ENCODE measurements at places on chromosomes 12 and 14.

DNA sequence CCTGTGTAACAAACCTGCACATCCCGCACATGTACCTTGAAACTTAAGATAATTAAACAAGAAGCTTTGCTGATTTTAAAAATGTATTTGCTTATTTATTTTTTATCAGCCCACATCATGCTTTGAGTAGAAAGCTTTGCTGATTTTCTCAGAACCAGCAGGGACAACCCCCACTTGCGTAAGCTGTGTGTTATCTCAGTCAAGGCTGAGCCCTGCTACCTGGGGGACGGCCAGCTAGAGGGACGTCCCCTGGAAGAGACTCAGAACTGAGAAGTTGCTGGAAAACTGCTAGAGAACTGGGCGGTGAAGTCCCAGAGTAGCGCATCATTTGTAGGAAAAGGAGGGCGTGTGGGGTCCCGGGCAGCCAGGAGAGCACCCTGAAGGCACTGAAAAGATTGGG lies 4.1 kb upstream of the PLEK2 start:
- no peak for DNase-seq

GRCh38 chr12:97763113-97763512 lies 300.5 kb downstream of the RMST start:
- DNase-seq, result no peak

DNA sequence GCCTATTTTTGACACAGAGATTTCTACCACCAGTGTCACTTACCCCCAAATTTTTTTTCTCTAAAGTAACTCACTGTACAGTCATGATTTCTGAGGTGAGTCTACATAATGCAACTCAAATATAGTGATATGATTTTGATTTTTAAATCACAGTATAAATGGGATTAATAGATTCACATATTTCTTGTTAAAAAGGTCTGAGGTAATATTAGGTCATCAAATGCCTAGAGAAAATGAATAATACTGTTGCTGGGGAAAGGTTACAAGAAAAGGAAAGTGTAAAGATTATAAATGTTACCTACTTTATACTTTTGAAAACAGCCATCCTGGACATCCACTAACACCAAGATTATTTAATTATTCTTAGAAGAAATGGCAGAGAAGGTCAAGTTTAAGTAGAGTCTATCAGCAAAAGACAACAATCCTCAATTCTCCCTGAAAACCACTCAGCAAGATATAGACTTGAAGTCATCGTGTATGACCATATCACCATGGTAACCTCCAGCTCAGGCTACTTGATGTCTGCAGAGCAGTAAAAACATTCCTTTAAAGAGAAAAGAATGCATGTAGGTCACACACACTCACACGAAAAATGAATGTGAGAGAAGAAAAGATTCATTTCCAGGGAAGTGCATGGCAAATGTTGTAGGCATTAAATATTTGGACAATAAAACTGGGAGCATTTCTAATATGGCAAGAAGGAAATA lies 58.7 kb downstream of the CCDC59 start:
- DNase-seq, result no peak

GRCh38 chr12:70648191-70648590 lies 11.0 kb upstream of the PTPRB start:
- DNase-seq, result no peak

DNA sequence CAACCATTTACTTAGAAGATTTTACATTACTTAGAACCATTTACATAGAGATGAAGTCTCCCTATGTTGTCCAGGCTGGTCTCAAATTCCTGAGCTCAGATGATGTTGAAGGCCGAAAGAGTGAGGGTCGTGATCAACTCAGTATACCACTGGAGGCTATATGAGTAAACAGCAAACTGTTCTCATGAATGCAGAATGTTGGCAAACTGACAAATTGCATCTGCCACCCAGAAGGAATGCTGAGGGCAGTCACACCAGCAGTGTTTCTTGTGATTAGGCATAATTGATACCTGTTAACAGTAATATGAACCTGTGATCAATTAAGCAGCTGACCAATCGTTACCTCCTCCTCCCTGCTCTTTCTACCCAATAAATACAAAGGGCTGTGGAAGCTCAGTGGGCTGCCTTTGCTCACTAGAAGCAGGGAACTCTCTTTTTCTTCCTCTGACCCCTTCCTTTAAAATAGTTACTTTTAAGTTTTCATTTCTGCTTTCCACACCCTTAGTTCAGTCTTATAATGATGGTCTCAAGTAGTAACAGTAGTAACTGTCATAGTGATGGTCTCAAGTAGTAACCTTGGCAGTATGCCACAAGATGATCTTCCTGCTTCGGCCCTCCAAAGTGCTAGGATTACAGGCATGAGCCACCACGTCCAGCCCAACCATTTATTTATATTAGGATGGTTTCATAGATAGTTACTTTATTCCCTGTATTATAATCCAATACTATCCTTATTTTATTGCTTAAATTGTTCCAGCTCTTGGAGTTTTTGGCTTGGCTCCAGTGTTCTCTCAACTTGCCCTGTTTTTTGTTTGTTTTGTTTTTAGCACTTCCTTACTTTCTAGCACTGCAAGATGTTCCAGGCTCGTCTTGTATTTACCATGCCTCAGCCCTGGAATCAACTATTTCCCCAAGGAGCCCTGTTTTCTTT lies 25.8 kb downstream of the LIMA1 start:
- no peak for DNase-seq

DNA sequence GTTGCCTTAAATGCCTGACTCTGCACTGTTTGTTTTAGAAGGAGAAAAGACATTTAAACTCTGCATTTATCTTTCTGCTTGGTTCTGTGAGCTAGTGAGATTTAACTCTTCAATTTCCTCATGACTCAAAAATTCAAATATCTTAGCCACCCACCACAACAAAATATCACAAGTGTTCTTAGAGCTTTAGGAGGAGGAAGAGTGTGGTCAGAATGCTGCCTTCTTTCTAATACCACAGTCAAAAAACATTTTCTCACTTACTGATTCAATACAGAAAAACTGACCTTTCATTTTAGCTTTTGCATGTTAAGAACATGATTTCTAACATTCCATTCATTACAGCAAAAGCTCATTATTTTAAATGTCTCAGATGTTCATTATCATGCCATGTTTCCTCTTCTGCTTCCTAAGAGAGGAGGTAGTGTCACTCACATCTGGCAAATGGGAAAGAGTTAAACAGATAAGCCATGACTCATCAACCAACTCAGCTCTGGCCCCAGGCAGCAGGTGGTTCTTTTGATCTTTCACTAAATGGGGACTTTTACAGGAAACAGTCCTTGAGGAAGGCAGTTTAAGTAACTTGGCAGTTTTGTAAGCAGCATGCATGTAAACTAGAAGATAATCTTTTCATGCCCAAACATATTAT lies 56.4 kb upstream of the RNU6-8 start:
- DNase-seq, result no peak

DNA sequence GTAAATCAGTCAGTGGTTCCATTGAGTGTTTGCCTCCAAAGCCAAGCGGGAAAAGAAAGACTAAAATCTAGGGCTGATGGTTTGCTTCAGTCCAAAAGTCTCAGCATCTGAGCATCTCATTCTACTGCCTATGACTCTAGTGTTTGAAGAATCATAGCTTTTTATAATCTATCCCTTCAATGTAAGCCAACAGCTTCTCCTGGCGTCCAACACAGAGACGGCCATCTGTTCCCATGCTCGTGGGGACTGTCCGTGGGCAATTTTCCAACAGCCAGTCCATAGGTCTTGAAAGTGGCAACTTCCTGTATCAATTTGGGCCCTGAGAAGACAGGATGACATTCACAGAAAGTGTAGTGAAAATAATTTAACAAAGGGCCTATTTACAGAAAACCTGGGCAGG lies 544.4 kb upstream of the TMEM132C start:
- DNase-seq, result no peak

DNA sequence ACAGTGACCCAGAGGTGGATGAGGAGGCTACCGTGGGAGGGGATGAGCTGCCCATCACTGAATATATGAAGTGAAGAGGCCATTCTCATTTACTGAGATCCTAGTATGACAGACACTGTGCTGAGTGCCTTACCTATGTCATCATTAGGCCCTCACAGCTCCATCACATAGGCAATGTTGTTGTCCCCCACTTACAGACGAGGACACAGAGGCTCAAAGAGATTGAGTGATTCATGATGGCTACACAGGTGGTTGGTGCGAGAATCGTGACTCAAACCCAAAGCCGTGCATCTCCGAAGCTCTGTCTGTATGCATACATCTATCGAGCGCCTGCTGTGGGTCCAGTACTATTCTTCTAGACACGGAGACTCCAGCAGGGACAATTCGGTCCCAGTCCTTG lies 5.9 kb upstream of the CCDC197 start:
- no peak for DNase-seq

DNA sequence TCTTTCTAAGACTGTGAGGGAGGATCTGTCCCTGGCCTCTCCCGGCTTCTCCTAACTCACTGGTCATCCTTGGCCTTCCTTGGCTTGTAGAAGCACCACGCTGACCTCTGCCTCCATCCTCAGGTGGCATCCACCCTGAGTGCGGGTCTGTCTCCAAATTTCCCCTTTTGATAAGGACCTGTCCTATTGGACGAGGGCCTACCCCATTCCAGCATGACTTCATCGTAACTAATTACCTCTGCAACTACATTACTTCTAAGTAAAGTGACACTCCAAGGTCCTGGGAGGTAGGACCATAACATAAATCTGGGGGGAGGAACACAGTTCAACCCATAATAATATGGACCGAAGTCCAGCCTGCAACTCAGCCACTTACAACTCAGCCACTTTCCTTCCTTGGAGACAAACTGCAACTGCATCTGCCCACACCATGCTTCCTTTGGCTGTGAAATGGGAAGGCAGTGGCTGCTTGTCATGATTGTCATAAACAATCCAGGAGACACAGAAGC lies 229.6 kb upstream of the DIO3 start:
- no peak for DNase-seq

- DNase-seq, result no peak
These were observed 13.8 kb downstream of the UBE2N start for GRCh38 chr12:93427779-93428564.

- DNase-seq, result no peak
These were observed 318.8 kb downstream of the PRKD1 start for GRCh38 chr14:29608861-29609260.

- DNase-seq, result no peak
These were observed 32.0 kb downstream of the NRXN3 start for GRCh38 chr14:78202163-78202562.

DNA sequence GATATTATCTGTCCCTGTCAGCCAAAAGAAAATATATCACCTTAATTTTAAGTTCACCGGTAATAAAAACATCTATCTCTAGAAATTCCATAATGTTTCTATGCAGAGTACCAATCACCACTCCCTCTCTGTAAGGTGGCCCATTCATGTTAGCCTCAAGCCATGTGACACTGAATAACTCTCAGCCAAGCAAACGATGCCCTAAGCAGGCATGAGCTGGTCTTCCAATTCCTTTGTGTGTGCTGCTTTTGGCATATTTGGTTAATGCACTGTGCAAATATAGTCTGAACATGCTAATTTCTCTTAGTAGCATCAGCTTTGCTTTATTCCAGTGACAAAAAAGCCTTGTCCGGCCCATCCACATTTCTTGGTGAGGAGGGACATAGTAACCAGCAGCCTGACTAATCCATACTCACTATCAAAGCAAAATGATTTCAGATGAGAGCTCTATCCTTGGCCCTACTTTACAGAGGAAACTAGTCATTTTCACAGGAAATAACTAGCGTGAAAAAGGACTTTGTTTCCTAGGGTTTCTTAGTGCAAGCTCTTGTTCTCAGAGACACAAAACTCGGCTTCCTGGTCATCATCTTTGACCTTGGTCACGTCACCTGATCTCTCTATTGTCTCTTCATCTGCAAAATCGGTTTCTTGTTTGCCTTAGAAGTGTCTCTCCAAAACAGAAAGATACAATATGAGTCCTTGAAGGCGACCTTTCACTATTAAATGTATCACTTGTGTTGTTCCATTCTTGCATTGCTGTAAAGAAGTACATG lies 59.2 kb upstream of the RTRAF start:
- DNase-seq, result no peak

- no peak for DNase-seq
These were observed 31.0 kb upstream of the NPFF start for GRCh38 chr12:53538209-53538689.

GRCh38 chr12:132586929-132587328 lies 23.5 kb downstream of the LRCOL1 start:
- no peak for DNase-seq

DNA sequence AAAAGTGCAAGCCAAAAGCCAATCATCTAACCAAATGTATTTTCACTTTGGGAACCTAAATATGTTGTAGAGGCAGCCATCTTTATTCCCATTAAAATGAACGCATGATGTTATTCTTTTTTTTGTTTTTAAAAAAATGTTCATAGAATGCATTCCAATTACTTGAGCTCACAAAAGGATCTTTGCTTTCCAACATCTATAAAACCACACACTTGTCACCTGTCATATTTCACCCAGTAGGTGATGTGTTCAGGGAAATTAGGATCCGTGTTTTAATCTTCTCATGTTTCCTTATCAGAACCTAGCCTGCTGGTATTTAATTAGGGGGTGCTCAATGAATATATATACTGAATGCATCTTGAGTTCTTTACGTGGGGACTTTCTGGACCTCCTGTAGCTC lies 13.6 kb downstream of the TTC8 start:
- no peak for DNase-seq

GRCh38 chr12:68611094-68611805 lies 551 bp downstream of the RAP1B start:
- no peak for DNase-seq

GRCh38 chr12:48185181-48185919 lies 1.9 kb downstream of the CCDC184 start:
- no peak for DNase-seq

- no peak for DNase-seq
These were observed 299.8 kb upstream of the PRKD1 start for GRCh38 chr14:30227436-30227835.

- DNase-seq, result no peak
These were observed 24.6 kb downstream of the PLEKHG3 start for GRCh38 chr14:64728856-64729255.

- no peak for DNase-seq
These were observed 364.1 kb upstream of the SFSWAP start for GRCh38 chr12:131346555-131347344.

DNA sequence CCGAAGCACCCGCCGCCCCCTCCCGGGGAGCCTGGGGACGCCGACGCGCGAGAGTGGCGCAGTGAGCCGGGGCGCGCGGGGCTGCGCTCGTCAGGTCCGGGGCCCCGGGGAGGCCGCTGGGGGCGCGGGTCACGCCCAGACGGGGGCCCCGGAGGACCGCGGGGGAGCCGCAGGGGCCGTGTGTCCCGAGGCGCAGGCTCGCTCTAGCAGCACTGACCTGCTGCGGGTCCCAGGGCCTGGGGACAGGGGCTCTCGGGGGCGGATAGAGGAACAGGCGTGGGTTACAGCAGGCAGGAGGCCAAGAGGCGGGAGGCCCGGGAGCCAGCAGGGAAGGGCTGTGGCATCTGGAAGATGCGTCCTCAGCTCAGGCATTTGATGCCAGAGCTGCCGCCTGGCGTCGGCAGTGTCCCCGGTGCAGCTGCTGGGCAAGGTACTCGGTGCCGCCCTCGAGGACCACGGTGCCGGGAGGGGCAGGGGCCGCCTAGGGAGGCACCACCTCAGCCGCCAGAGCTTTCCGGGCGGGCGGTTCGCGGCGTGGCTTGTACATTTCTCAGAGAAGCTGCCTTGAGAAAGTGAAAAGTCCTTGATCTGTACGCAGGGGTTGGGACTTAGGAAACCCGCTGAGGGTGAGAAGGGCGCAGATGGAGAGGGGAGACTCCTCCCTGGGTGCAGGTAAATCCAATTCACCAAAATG lies 1.2 kb downstream of the WNT5B start:
- DNase-seq, result no peak

- DNase-seq, result no peak
These were observed 193.1 kb downstream of the ALG10 start for GRCh38 chr12:34215213-34215892.
